ENCODE measurements at places on chromosomes 5 and 9. TPM values are rescaled to one million over a fixed set of nuclear protein-coding genes. Genes with fewer than 3 reads are reported as not detected.

FABP6 gene
- 1.1 TPM for total RNA-seq

PCDHA6 gene
- total RNA-seq, result not detected

GPR151 gene
- not detected for total RNA-seq

DMRT2 gene
- 0.12 TPM for total RNA-seq

FOXD1 gene
- total RNA-seq, result 25.4 TPM

TMC1 gene
- total RNA-seq, result not detected

WWC1 gene
- 100 TPM for total RNA-seq

DNLZ gene
- total RNA-seq, result 37.3 TPM

STKLD1 gene
- total RNA-seq, result 0.85 TPM

NAA35 gene
- total RNA-seq, result 30.7 TPM

CBY3 gene
- not detected for total RNA-seq

SLC23A1 gene
- 0.91 TPM for total RNA-seq

DMGDH gene
- not detected for total RNA-seq

CYSRT1 gene
- total RNA-seq, result 4.1 TPM

PCDHB2 gene
- 4.5 TPM for total RNA-seq

TMEM252 gene
- total RNA-seq, result not detected

TRAF1 gene
- total RNA-seq, result 4.2 TPM

ABO gene
- not detected for total RNA-seq

CER1 gene
- total RNA-seq, result not detected

SLC34A3 gene
- total RNA-seq, result not detected

SOX30 gene
- not detected for total RNA-seq

ANKDD1B gene
- total RNA-seq, result 0.14 TPM

ZFP62 gene
- 9.7 TPM for total RNA-seq

CDKN2B-AS1 gene
- not detected for total RNA-seq

SRD5A1 gene
- total RNA-seq, result 32.1 TPM

DBH gene
- total RNA-seq, result not detected

RNF180 gene
- 0.29 TPM for total RNA-seq

EIF4E1B gene
- not detected for total RNA-seq

OR1Q1 gene
- total RNA-seq, result not detected

ANGPTL2 gene
- not detected for total RNA-seq

TTLL11 gene
- 4.1 TPM for total RNA-seq

PCDHA13 gene
- total RNA-seq, result not detected

ERAP2 gene
- total RNA-seq, result 0.93 TPM

PIP5KL1 gene
- 2.0 TPM for total RNA-seq

AMBP gene
- 6.1 TPM for total RNA-seq

GNE gene
- 18.1 TPM for total RNA-seq

FTMT gene
- not detected for total RNA-seq

SV2C gene
- total RNA-seq, result 0.02 TPM

PAEP gene
- not detected for total RNA-seq

NRG2 gene
- 1.3 TPM for total RNA-seq

PCDHGA9 gene
- not detected for total RNA-seq

GPBP1 gene
- total RNA-seq, result 33.6 TPM

NR5A1 gene
- total RNA-seq, result not detected

PDZD2 gene
- 0.19 TPM for total RNA-seq

C5orf58 gene
- total RNA-seq, result not detected

MEF2C gene
- not detected for total RNA-seq

CREBRF gene
- total RNA-seq, result 3.2 TPM

FAM221B gene
- not detected for total RNA-seq

PCDHGA3 gene
- total RNA-seq, result not detected
